Activated naive CD4-positive, alpha-beta T cell (primary cell): ENCODE measurements at places on chromosomes 16 and 17.

DNA sequence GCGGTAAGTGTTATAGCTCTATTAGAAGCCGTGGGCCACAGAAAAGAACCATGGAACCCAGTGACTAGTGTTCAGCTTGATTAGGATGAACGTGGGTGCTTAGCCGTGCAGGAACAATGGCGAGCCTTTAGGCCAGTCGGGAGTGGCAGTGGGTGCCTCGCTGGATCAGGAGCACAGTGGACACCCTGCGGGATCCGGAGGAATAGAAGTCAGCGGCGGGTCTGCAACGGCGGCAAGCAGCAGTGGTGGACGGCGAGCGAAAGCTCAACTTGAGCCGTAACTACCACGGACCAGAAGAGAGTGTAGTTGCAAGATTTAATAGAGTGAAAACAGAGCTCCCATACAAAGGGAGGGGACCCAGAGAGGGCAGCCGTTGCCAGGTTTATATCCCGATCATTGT, 37.3 kb upstream of the CDH15 start:
- no peak for DNase-seq

DNA sequence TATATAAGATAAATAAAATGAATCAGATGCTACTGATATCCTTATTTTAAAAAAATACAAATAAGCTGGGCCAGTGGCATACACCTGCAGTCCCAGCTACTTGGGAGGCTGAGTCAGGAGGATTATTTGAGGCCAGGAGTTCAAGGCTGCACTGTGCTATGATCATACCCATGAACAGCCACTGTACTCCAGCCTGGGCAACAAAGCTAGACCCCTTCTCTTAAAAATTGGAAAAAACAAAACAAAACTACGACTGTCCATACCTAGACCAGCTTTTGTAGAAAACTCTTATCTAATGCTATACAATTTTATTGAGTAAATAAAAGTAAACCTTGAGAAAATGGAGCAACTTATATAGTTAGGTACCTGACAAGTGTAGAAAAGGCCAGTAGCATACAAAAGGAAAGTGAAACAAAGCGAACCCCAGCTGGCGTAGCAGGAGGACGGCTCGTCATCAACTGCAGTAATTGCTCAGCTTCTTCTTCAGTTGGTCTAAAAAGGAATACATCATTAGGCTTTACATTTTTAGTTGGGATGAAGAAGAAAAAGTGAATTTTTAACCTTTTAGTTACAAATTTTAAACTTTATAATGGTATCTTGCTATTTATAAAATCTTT, 23.6 kb downstream of the INTS2 start:
- no peak for DNase-seq

GRCh38 chr17:50122945-50123344, 7.0 kb downstream of the SAMD14 start:
- no peak for DNase-seq

- DNase-seq: no peak
Measured at GRCh38 chr16:50640391-50640790, 40.7 kb downstream of the SNX20 start.
